Activated T-helper 1 cell treated with anti-CD3 and anti-CD28 coated beads, Interleukin-2, amount 50 U/mL, for 16 hours (primary cell): ENCODE measurements at places on chromosomes 11 and 22.

DNA sequence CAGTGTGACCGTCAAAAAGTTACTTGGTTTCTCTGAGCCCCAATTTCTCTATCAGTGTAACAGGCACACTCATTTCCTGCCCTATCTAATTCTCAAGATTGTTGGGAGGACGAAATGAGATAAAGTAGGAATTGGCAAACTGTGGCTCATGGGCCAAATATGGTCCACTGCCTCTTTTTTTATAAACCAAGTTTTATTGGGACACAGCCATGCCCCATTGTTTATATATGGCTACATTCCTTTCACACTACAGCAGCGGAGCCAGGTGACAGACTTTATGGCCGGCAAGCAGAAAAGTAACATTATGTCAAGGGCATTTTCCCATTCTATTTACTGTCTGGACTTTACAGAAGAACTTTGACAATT, 116.7 kb upstream of the TIMP3 start:
- no peak for DNase-seq

DNA sequence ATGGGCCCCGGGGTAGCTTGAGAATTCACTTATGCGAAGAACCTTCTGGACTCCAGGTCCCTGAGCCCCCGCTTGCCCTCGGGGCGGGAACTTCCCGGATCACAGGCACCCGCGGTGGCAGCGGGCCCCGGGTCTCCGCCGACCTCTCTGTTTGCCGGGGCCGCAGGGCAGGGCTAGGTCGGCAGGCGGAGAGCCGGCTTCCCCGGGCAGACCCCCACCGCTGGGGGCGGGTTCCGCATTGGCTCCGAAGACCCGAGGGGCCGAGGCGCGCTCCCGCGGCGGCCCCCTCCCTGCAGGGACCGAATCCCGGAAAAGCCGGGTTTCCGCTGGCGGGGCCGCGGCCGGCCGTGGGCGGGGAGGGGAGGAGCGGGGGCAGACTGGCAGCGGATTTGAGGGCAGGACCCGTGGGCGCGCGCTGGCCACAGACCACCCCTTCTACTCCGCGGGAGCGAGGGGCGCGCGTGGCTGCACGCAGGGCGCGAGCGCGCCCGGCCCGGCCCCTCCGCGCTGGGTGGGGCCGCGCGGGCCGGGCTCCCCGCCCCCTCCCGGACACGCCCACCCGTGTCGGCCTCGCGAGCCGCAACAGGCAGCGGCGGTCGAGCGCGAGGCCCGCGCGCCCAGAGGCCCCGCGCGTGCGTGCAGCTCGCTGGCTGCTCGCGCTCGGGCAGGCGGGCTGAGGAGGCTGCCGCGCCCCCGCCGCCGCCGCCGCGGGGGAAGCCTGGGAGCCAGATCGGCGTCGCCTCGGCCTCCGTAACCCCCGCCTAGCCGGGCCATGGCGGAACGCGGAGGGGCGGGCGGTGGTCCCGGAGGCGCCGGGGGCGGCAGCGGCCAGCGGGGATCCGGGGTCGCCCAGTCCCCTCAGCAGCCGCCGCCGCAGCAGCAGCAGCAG, at the start of gene PACS1:
Gene PACS1 (plus strand): TSS at position 558 of the 889 bp plus-strand sequence. CDS start 215 bp downstream, at position 773.
- DNase-seq = peak; percentile 77

DNA sequence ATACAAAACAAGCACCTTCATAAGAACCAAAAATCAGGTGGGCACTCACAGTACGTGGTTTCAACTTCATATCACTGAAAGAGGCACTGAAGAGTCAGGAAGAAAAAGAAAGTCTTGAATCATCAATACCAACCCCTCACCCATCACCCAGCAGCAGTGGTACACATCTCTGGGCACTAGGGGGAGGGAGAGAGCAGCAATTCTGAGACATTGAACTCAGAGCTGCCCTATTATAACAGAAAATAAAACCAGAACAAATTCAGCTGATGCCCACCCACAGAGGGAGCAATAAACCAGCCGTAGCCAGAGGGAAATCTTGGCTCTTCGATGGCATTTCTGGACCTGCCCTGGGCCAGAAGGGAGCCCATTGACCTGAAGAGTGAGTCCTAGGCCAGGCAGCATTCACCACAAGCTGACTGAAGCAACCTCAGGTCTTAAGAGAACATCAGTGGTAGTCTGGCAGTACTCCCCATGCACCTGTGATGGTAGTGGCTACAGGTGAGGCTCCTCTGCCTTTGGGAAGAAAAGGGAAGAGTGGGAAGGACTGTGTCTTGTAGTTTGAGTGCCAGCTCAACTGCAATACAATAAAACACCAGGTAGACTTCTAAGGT, 42.2 kb upstream of the FAM181B start:
- DNase-seq = no peak

GRCh38 chr22:37848587-37849088, 581 bp upstream of the EIF3L start:
- DNase-seq = no peak

- no peak for DNase-seq
Observed at GRCh38 chr11:17421781-17422180, 33.3 kb upstream of the KCNJ11 start.

GRCh38 chr11:120079750-120080610, 57.9 kb downstream of the TRIM29 start:
- no peak for DNase-seq

- no peak for DNase-seq
Observed at GRCh38 chr11:84468235-84468634, 1158.9 kb downstream of the DLG2 start.
